Stimulated activated CD8-positive, alpha-beta memory T cell treated with anti-CD3 and anti-CD28 coated beads, Interleukin-4, amount 100 ng/mL, for 1 hour (primary cell): ENCODE measurements at places on chromosomes 3 and 15.

DNA sequence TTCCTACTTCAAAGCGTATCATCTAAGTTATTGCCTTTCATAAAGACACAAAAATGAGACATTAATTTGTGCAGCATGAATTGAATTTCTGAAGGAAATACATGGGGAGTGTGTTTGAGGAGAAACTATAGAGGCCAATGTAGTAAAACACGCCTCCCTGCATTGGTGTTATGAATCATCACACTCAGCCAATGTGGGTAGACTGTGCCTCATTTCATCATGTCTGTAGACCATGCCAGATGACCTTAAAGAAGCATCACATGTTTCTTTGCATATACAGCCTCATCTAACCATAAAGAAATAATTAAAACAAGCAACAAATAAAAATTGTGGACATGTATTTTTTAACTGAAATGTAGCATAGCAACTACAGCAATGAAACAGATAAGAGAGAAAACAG lies 486.0 kb upstream of the ADAMTS9 start:
- no peak for DNase-seq

GRCh38 chr15:78049691-78050440 lies 27.6 kb downstream of the TBC1D2B start:
- no peak for DNase-seq

- DNase-seq, result no peak
Observed at GRCh38 chr3:155024006-155024638, 56.0 kb upstream of the MME start.

GRCh38 chr3:167160781-167161180 lies 219.3 kb downstream of the ZBBX start:
- no peak for DNase-seq

DNA sequence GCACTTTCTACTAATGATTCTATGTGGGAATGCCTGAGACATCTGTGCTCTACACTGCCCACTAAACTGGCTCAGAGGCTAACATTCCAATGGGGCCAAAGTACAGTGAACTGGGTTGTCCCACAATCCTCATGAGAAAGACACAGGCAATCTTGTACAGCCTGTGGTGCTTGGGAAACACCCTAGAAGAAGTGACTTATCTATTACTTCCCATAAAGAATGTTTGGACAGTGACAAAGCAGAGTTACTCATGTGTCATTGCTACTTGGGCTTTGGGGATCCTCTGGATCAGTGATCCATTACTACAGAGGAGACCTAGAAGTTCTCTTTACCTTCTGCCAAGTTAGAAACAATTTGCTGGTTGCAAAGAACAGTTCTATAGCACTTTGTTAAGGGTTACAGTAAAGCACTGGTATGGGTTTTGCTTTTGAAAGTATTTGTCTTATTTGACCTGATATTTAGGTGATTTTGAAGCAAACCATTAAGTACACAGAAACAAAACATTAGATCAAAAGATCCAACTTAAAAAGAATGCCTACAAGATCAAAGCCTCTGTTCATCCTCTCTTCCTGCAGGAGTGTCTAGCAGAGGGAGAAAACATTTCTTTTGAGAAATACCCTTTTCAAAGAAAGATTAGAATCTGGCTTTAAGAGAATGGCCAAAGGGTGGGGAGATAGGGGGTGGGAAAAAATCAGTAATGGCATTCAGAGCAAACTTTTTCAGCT lies 75.8 kb downstream of the CTNNB1 start:
- DNase-seq, result no peak

GRCh38 chr3:108218811-108219210 lies 3.4 kb downstream of the IFT57 start:
- DNase-seq, result no peak

DNA sequence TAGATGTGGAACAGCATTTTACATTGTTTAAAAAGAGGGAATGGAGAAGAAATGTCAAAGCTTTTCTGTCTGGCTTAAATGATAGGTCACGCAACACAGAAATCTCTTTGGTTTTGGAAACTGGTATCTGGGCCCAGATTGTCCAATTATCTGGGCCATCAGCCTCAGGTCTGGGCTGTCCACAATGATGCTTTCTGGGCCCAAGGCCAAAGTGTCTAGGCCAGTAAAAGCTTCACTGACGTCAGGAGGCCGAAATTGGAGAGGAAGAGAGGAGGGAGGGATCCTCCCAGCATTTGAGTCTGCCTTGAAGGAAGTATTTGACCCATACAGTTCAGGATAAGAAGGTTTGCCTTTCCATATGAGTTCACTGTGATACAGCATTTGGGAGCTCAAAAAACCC lies 60.7 kb upstream of the ALDH1A3 start:
- DNase-seq, result no peak

- DNase-seq, result no peak
Observed at GRCh38 chr15:39946862-39947261, 12.9 kb downstream of the EIF2AK4 start.

GRCh38 chr15:63727542-63727941 lies 106.2 kb downstream of the HERC1 start:
- DNase-seq, result no peak

GRCh38 chr15:37813306-37813705 lies 121.1 kb upstream of the TMCO5A start:
- DNase-seq, result no peak

DNA sequence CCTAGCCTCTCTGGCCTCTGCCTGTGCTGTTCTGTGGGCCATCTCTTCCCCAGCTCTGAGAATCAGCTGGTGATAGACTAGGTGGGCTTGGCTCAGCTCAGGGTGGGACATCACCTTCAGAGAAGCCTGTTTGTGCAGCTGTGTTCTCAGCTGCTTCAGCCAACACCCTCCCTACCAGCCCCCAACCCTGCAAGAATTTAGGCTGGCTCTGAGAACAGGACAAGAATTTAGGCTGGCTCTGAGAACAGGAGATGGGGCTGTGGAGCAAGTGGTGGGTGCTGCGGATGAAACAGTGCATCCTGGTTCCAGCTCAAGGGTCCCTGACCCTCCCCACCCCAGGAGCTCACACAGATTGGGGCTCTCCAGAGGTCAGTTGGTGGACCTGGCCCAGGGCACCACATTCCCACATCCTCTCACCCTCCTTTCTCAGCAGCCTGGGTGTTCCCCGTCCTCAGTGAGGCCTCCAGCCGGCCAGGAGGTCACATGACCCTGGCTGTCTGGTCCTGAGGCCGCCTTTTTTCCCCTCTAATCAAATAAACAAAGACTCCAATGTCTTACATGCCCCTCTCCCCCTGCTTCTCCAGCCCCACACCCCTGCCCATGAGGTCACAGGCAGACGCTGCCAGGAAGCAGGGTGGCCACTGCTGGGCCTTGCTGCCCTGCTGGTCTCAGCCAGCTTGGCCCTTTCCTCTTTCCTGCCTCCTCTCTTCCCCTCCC lies 14.9 kb downstream of the PLEKHO2 start:
- DNase-seq, result no peak

GRCh38 chr3:120823156-120823555 lies 80.6 kb downstream of the GTF2E1 start:
- DNase-seq, result no peak

DNA sequence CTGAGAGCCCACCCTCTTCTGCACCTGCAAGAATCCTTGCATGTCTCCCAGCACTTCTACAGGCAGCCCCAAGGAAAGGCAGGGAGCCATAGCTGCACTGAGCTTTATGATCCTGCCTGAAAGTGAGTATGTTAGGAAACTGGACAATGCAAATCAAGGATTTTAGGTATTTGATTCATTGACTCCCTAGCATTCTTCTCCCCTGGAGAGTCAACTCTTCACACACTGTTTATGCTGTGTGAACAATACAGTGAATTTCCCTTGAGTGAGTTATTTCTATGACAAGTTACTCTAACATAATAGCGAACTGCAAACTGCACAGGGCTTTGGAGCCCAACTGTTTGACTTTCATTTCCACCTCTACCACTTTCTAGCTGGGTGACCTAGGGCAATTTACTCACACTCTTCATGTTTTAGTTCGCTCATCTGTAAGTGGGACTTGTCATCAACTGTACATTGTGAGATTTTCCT lies 96.0 kb upstream of the PHLDB2 start:
- no peak for DNase-seq

- DNase-seq, result no peak
Observed at GRCh38 chr3:42653560-42654330, at the start of gene ZBTB47. TSS of gene ZBTB47 (plus strand) at chr3:42653697. CDS start at chr3:42658356, 4,659 bp downstream.

- DNase-seq, result no peak
Observed at GRCh38 chr15:64810497-64811326, 14.7 kb downstream of the PIF1 start.

- no peak for DNase-seq
Observed at GRCh38 chr3:36876181-36876936, 68.5 kb downstream of the TRANK1 start.

- no peak for DNase-seq
Observed at GRCh38 chr3:37712918-37713817, 148.5 kb upstream of the CTDSPL start.

- no peak for DNase-seq
Observed at GRCh38 chr3:43998836-43999727, 242.6 kb upstream of the TOPAZ1 start.

GRCh38 chr3:12424635-12425319 lies 59.5 kb upstream of the TSEN2 start:
- DNase-seq, result no peak

DNA sequence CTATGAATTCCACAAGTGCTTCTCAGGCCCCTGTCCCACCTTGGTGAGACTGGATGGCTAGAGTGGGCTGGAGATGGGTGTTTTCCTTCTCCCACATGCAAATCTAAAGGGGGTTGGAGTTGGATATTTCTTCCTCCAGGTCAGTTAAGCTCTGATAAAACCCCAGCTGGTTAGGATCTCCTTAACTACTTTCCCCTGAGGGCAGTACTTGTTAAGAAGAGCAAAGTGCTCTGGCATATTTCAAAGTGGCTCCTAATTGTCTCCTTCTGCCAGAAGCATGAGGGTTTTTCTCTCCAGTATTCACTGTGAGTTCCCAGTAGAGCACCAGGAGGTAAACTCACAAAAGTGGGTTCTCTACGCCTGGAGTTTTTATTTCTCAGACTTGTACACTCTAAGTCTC lies 31.4 kb downstream of the COL6A6 start:
- DNase-seq, result no peak

DNA sequence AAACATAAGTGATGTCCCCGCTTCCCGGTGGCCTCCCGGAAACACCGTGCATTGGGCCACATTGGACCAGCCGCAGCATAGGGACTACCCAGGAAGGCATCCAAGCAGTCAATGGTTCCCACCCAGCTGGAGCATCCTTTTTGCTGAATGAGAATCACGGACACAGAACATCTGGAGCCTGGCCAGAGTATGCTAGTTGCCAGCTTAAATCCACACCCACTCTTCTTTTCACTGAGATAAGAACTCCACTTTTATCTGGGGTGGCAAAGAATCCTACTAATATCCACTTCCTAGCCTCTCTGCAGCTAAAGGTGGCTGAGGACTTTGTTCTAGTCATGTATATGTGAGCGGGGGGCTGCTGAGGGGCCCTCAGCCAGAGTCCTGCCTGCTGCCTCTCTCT lies 95.2 kb upstream of the PLXNA1 start:
- no peak for DNase-seq

DNA sequence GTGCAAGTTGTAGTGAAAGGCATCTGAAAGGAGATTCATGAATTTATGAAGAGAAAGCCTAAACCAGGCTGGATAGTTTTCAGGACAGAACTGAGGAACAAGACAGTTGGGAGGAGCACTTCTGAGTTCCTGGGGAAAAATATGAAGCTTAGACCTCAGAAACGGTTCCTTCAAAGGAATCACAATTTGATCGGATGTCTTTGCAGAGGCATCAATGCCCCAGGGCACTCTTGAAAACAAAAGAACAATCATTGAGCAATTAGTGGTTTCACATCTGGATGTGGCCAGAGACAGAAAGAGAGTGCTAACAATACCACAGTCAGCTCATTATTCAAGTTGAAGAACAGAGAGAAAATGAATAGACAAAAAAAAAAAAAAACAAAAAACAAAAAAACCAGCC lies 86.2 kb downstream of the KLF13 start:
- DNase-seq, result no peak

DNA sequence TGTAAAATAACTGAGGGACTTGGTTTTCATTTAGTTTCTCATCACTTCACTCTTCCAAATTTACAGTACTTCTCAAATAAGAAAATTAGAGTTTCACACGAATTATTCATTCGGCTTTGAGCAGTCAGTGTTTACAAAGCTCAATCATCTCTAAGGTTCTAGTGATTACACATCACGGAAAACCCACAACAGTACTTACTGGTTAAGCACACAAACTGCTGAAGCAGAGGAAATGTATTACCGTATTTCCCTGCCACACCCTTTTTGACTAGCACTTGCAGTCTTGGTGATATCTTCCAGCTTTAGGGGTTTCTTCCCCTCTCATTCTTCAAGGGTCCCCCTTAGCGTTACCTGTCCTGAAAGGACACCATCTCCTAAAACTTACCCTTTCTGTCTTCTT lies 164.8 kb upstream of the CDIN1 start:
- DNase-seq, result no peak

- DNase-seq, result no peak
Observed at GRCh38 chr3:195540027-195540426, 3.1 kb downstream of the PPP1R2 start.

DNA sequence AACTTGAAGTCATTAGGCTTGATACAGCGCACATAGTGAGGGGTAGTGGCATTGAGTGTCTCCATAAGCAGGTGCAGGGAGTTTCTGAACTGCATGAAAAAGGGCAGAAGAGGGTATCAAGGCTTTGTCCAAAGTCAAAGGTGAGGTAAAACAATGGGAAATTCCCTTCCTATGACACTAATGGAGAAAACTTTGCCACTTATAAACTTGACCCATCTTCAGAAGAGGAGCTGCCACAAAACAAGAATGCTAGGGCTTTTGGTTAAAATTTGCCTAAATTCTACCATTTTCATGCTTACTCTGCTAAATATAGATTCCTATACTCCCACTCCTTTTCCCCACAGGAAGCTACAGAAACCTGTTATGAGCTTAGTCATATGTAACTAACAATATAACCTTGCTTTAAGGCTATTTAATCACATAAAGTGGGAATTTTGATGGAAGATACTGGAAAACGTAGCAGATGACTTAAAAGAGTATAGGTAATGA lies 87.5 kb upstream of the MYO5C start:
- no peak for DNase-seq

DNA sequence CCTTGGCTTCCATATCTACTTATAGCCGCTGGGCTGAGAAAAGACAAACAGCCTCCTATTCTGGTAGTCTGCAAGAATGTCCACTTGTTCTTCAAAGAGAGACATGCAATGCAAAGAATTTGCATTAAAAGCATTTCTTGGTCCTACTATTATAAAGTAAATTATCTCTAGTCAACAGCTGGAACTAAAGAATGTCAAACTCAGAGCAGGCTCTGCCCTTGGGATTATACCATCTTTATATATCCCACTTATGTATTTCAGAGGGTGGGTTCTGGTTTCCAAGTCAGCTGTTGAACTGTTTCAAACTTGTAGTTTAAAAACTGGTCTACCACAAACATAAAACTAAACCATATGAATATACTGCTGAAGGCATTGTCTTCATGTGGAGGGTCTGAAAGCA lies 7.0 kb upstream of the ACTC1 start:
- DNase-seq, result no peak

GRCh38 chr3:119013951-119014350 lies 20.7 kb downstream of the IGSF11 start:
- no peak for DNase-seq

DNA sequence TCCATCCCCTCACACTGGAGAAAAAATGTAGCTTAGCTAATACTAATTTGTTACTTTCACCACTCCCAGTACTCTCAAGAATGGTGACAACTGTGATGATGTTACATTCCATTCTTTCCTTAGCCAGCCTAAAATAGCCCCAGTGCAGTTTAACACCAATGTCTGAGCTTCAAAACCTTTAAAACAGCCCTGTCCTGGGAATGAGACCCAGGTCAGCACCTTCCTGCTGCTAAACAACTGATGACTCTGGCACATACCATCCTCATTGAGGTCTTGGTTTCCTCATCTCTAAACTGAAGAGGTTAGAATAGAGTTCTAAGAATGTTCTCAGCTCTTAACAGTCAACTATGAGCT lies 3.8 kb downstream of the SCAMP2 start:
- no peak for DNase-seq

- no peak for DNase-seq
Observed at GRCh38 chr15:62164396-62165103, 535 bp downstream of the C2CD4B start.
